Right cardiac atrium (tissue), 5 donors: ENCODE measurements at places on chromosomes 4 and X. TPM values are rescaled to one million over a fixed set of nuclear protein-coding genes. Genes with fewer than 3 reads are reported as not detected.
A peak's percentile ranks its signal among the peaks of the same experiment; 100 is the strongest.

Gene C4orf36
- 0.18 TPM for polyA plus RNA-seq

Gene RRH
- not detected for polyA plus RNA-seq

Gene ADAMTS3
- polyA plus RNA-seq, result 0.70 TPM

- no peak for DNase-seq
Measured at GRCh38 chr4:106909486-106910188, 126.5 kb downstream of the DKK2 start.

Gene FAM47A
- not detected for polyA plus RNA-seq

Gene MEPE
- polyA plus RNA-seq, result not detected

- no peak for DNase-seq
Measured at GRCh38 chrX:68719904-68720614, 72.6 kb downstream of the STARD8 start.

Gene PABPC4L
- polyA plus RNA-seq, result 0.97 TPM

Gene TSC22D3
- polyA plus RNA-seq, result 104 TPM

- DNase-seq, result no peak
Measured at GRCh38 chrX:97211070-97211469, 327.4 kb downstream of the RPA4 start.

DNA sequence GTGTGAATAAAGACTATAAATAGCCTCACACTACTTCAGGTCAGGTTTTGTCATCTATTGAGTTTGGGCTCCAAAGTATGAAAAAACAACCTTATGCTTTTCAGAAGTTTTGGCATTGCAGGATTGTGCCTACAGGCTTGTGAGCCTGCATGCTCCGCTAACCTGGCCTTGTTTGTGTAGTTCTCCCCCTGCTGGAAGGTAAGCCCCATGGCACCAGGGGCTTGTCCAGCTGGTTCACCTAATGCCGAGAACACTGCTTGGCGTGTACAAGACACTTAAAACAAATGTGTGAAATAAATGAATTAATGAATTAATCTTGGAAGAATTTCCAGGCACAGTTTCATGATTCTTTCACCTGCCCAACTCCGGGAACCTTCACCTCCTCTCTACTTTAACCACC is 1.8 kb upstream of the HSD17B10 start:
- peak; percentile 64 for DNase-seq

Gene AKAP4
- polyA plus RNA-seq, result not detected

GRCh38 chr4:6986072-6986780 is 56.9 kb upstream of the TADA2B start:
- peak; percentile 71 for DNase-seq

Gene SULT1E1
- polyA plus RNA-seq, result 0.11 TPM

DNA sequence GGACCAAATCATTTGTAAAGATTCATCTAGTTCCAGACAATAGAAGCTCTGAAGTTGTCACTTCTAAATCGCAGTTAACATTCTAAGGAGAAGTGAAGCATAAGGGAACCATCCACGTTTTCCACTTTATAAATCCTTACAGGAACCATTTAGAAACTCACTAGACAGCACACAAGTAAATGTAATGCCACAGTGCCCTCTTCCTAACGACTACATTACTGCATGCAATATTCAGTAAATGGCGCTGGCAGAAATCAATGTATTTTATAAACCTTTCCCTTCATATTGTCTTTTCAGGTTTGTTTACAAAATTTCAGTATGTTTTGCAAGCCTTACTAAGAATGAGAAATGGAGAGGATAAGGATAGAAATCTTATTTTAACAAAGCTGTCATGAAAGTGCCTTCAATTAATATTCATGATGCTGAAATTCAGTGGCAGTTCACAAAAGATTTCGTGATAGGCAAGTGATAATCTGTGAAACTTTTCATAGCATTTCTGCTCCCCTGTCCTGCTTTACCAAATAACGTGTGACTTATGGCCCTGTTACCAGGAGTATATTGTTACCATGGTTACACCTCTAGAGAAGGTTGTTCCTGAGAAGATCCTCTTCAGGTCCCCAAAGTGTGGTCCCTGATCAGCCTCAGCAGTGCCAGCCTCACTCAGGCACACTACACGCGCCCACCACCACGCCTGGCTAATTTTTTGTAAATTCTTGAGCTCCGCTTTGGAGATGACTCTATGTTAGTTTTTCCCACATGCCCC is 54.2 kb downstream of the TMA16 start:
- DNase-seq, result no peak

DNA sequence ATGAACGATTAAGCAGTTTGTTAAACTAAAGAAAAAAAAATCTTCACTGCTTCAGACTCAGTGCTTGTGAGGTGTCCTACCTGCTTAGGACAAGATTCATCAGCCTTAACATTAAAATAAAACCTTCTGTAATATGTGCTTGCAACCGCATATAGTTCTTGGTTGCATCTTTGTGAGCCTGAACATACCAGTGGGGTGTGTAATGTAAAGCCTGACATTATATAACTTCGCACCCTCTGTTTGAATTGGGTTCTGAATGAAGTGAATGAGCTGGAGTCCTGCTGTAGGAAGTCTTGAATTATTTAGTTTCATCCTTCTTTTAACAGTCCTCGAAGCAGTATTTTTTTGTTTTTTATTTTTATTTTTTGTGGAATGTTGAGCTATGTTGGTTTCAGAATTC is 3.1 kb downstream of the KDM6A start:
- DNase-seq, result no peak

DNA sequence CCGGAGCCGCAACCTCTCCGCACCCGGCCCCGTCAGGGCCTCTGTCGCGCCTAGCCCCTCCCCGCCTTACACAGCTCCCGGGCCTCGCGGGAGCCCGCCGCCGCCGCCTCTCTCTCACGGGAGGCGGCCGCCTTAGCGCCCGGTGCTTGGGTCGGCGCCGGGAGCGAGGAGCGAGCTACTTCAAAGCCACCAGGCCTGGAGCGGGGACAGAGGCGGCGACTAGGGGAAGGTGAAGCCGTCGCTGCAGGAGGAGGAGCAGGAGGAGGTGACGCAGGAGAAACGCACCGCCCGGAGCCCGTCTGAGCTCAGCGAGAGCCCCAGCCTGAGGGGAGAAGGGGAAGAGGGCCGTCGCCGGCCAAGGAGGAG is 250 bp downstream of the USP9X start:
- peak; percentile 76 for DNase-seq

Gene ASB9
- 0.91 TPM for polyA plus RNA-seq

Gene SERTM2
- polyA plus RNA-seq, result not detected

DNA sequence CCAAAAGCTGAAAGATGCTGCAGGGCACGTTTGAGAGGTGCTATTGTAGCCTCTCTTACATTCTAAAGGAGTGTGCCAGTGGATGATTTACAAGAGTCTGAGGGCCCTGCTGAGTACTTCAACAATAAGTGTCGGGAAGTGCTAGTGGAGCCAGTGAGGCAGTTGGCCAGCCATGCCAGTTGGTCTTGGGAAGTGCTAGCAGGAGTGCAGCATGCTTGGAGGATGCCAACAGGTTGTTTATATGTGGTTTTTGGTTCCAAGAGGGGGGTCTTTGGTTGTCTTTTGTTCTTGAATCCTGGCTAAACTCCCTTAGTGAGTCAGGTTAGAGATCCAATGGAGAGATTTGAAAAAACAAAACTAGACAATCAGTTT is 335.3 kb downstream of the PABPC4L start:
- peak; percentile 31 for DNase-seq

Gene PAGE2B
- not detected for polyA plus RNA-seq

DNA sequence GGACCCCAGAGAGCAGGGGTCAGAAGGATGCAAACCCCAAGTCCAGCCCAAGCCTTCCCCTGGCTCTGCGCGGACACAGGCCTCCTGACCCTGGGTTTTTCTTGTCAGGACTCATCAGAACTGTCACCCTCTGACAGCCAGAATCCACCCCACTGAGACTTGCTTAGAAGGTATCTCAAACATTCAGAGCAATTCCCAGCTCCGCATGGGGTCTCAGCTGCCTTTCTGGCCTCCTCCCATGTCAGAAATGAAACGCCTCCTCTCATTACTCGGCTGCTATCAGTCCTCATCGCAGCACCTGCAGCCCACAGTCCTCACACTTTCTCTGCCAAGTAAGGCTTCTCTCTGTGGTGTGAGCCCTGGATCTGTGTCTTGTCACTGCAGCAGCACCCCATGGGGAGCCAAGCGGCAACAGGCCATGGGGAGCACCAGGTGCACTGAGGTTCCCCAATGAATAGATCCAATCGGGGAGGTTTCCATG is 97.8 kb downstream of the WFS1 start:
- DNase-seq, result no peak

- DNase-seq, result no peak
Measured at GRCh38 chr4:3176367-3177229, 72.4 kb upstream of the MSANTD1 start.

Gene GC
- polyA plus RNA-seq, result 0.07 TPM

DNA sequence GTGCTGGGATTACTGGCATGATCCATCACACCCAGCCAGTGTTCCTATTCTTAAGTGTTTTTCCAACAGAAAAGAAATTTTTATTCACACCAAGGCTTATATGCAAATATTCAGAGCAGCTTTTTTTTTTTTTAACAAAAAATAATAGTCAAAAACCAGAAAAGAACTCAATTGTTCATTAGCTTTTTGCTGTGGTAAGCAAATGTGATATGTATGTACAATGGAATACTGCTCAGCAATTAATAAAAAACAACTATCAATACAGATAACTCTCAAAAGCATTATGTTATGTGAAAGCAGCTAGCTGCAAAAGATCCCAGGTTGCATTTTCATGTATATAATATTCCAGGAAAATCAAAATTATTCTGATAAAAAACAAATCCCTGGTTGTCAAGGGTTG is 132.3 kb downstream of the SLIT2 start:
- no peak for DNase-seq

DNA sequence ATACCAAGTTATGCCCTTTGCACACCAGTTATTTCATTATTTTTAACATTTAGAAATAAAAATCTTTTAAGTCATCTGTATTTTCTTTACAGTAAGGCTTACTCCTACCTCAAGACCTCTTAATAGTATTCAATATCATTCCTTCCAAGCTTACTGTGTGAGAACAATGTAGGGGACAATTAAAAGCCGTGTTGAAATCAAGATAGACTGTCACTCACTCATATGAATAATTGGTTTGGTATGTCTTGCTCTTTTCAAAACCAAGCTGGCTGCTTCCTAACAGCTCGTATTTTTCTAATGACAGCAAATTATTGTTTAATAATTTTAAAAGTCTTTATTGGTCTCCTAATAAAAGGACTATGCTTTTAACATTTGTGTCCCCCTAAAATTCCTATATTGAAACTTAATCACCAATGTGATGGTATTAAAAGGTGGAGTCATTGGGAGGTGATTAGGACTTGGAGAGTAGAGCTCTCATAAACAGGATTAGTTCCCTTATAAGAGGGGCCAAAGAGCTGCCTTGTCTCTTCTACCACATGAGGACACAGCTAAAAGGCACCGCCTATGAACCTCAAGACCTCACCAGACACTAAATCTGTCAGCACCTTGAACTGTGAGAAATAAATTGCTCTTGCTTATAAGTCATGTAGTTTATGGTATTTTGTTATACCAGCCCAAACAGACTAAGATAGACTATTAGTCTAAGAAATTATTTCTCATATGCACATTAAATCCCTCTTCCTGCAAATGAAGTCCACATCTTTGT is 4.1 kb downstream of the ABCB7 start:
- no peak for DNase-seq

Gene TKTL2
- not detected for polyA plus RNA-seq

GRCh38 chr4:10106421-10107039 is 10.1 kb downstream of the WDR1 start:
- DNase-seq, result peak; percentile 86

GRCh38 chr4:178165251-178165950 is 723.2 kb upstream of the AGA start:
- DNase-seq, result no peak

Gene MAGEA1
- not detected for polyA plus RNA-seq

DNA sequence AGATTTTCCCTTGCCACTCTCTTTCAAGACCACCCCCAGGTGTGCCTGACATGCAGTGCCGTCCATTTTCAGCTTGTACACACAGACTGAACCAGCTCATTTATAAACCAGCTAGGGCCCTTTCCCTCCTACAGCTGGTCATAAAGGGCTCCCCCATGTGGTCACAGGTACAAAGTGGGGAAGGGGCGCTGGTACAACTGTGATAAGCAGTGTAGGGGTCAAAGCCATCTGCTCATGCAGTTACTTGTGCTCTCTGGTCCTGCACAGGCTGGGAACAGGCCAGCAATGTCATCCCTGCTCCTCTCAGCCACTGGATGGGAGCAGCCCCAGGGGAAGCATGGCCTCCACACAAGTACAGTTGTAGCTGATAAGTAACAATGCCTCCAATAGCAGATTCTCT is 20.6 kb downstream of the GABRQ start:
- no peak for DNase-seq

DNA sequence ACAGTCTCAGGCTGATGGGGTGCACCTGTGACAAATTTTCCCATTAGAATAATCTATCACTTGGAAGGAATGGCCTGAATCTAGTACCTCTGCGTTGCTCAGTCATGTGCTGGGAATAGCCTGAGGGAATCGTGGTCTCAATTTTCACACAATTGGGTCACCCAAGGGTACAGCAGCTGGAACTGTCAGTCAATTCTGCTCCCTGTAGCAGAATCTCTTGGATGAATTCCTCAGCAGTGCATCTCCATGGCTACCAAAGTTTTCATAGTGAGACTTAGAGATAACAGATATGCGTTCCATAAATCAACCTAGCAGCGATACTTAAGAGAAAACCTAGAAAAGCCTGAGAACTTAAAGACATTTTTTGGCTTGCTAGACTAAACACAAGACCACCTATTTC is 288.7 kb upstream of the CTSO start:
- no peak for DNase-seq

GRCh38 chr4:48243887-48244286 is 25.8 kb downstream of the TEC start:
- DNase-seq, result no peak

- no peak for DNase-seq
Measured at GRCh38 chr4:146099585-146099984, 75.9 kb upstream of the LSM6 start.

Gene VSIG4
- polyA plus RNA-seq, result 16.0 TPM

Gene FIP1L1
- polyA plus RNA-seq, result 24.8 TPM

GRCh38 chrX:47562615-47563243 is 1.7 kb downstream of the ARAF start:
- DNase-seq, result no peak
